Calu3 (cell line): ENCODE measurements at places on chromosomes 12 and 14. TPM values are rescaled to one million over a fixed set of nuclear protein-coding genes. Genes with fewer than 3 reads are reported as not detected.

GRCh38 chr12:57522887-57523705 lies 472 bp downstream of the MBD6 start:
- peaks cover 99% of the 10 kb centered on the region for H3K36me3 ChIP-seq
- peaks cover 47% of the 10 kb centered on the region for H3K4me1 ChIP-seq
- peak overlapping the region; percentile 88 for H3K27ac ChIP-seq
- H3K27me3 ChIP-seq = no peaks in the 10 kb centered on the region
- DNase-seq = no peak

Gene PAH
- 31.4 and 48.9 TPM in 2 replicates for total RNA-seq

Gene CABP1
- total RNA-seq = 0.14 and 0.98 TPM in 2 replicates

DNA sequence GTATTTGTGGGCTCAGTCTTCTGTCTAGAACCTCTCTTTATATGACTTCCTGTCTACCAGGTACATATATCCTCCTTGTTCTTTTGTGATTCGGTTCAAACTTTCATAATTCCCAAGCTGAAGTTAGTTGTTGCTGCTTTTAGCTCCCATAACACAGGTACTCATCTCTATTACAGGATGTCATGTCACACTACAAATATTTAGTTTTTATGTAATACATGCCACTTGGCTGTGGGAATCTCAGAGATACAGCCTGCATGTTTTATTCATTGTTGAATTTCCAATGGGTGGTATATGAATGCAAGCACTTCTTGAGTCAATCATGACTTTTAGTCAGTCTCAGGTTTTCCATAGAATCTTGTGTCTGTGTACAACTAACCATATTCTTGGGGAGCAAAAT lies 122.7 kb downstream of the SINHCAF start:
- peaks cover 17% of the 10 kb centered on the region for H3K36me3 ChIP-seq
- H3K27ac ChIP-seq = peak overlapping the region; percentile 81
- H3K4me1 ChIP-seq = peaks cover 53% of the 10 kb centered on the region
- no peak for DNase-seq
- no peaks in the 10 kb centered on the region for H3K27me3 ChIP-seq

DNA sequence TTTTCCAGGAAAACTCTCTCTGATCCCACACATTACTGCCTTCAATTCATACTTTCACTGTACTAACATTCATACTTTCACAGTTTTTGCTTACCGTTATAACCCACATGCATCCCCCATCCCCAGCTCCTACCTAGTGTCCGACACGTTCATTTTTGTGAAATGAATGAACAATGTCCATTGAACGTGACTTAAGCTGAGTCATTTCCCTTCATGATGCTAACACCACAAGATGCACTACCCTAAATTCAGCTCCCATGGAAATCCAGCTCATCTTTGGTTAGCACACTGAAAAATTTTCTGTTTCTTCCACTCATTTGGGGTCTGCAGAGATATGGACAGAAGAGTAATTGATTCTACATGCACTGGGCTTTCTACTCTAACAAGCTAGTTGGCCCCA lies 84.7 kb downstream of the GALNT4 start:
- no peak overlapping the region for H3K4me3 ChIP-seq
- H3K36me3 ChIP-seq = no peaks in the 10 kb centered on the region
- no peaks in the 10 kb centered on the region for H3K4me1 ChIP-seq
- H3K27me3 ChIP-seq = no peaks in the 10 kb centered on the region
- no peak overlapping the region for H3K27ac ChIP-seq
- no peak for DNase-seq

GRCh38 chr12:16473610-16474326 lies 126.3 kb downstream of the MGST1 start:
- no peak overlapping the region for H3K4me3 ChIP-seq
- no peak overlapping the region for H3K27ac ChIP-seq
- no peaks in the 10 kb centered on the region for H3K36me3 ChIP-seq
- DNase-seq = no peak
- no peaks in the 10 kb centered on the region for H3K27me3 ChIP-seq
- H3K4me1 ChIP-seq = no peaks in the 10 kb centered on the region

DNA sequence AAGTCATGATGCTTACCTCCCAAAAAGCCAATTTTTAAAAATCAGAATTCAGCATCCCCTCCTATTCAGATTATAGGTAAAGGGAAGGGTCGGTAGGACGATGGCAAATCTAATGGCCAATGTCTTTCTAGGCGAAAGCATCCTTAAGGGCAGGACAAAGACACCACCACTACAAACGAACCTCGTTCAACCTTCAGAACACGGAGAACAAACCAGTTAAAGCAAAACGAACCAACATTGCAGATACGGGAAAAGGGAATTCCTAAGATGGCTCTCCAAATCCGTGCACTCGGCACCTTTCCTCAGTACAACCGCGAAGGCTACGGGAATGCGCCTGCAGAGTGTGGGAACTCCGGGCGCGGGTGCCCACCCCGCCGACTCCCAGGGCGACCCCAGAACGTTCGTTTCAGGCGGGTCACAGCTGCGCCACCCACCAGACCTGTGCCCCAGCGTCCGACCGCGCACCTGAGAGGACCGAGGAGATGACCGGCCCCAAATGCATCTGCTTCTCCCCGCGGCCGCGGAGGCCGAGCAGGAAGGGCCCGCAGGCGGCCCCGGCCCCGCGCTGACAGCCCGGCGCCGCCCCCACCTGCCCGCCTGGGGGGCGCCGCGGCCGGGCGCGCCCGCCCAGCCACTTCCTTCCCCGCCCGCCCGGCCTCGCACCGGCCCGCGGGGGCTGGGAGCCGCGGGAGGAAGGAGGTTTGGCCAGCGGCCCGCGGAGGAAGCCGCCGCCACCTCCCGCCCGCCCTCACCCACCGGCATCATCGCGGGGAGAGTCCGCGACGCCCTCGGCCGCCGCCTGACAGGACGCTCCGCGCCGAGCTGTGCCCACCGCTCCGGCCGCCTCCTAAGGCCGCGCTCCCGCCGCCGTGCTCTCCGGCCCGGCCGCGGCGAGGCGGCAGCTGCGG lies 578 bp downstream of the PPP1R13B start:
- peak overlapping the region; percentile 81 for H3K4me3 ChIP-seq
- no peaks in the 10 kb centered on the region for H3K27me3 ChIP-seq
- DNase-seq = peak; percentile 18
- H3K36me3 ChIP-seq = peaks cover 27% of the 10 kb centered on the region

DNA sequence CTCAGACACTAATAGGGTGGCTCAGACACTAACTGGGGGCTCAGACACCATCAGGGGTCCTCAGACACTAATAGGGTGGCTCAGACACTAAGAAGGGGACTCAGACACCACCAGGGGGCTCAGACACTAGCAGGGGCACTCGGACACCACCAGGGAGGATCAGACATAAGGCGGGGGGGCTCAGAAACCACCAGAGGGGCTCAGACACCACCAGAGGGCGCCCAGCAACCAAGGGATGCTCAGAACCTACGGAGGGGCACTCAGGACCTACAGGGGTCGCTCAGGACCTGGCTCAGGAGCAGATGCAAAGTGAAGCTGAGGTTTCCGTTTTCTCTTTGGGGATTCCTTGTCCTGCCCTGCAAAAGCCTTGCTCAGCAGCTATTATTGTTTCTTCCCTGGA lies 448.5 kb downstream of the TMEM121 start:
- no peaks in the 10 kb centered on the region for H3K36me3 ChIP-seq
- H3K27ac ChIP-seq = no peak overlapping the region
- H3K4me1 ChIP-seq = no peaks in the 10 kb centered on the region
- H3K27me3 ChIP-seq = peaks cover 92% of the 10 kb centered on the region
- H3K4me3 ChIP-seq = no peak overlapping the region
- DNase-seq = peak; percentile 41

GRCh38 chr12:65596514-65597091 lies 227.7 kb upstream of the HMGA2 start:
- no peaks in the 10 kb centered on the region for H3K36me3 ChIP-seq
- H3K27ac ChIP-seq = peak overlapping the region; percentile 18
- DNase-seq = no peak
- peaks cover 49% of the 10 kb centered on the region for H3K4me1 ChIP-seq

Gene GPR68
- total RNA-seq = not detected in 2 replicates

Gene PLEKHG7
- 1.3 and 2.5 TPM in 2 replicates for total RNA-seq

DNA sequence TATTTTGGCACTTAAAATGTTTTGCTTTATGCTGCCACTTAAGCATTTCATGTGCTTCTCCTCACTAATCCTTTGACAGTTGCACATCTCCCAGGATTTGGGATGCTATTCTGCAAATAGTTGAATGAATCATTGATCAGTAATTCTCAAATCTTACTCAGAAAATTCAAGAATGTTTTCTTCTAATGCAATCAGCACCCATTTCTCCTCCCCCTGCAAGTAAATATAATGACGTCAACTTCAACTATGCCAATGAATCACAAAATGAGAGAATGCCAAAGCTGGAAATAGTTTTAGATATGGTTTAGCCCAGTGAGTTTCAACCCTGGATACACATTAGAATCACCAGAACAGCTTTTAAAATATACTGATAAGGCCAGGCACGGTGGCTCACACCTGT lies 2.1 kb upstream of the BLOC1S1 start:
- H3K27ac ChIP-seq = no peak overlapping the region
- no peak overlapping the region for H3K4me3 ChIP-seq
- peaks cover 37% of the 10 kb centered on the region for H3K4me1 ChIP-seq

Gene DDN
- 0.12 and 0.21 TPM in 2 replicates for total RNA-seq

DNA sequence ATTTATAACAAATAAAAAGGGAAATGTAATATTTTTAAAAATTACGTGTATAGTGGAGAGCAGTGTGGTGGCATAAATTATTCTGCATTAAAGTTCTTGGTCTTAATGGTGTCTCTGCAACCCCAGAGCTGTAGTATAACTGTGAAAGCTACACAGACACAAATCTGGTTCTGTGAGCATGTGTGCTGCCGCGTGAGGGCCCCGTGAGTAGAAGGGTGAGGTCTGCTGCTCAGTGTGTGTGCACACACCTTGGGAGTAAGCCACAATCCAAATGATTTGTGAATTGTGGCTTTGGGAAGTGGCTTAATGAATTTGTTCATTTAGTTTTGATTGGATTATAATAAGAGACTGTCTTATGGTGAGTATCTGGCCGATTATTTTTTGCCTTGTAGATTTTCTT lies 16.8 kb downstream of the PELI2 start:
- DNase-seq = no peak
- H3K27me3 ChIP-seq = no peaks in the 10 kb centered on the region
- H3K4me3 ChIP-seq = no peak overlapping the region
- H3K4me1 ChIP-seq = peaks cover 31% of the 10 kb centered on the region
- H3K36me3 ChIP-seq = peaks cover 4% of the 10 kb centered on the region

DNA sequence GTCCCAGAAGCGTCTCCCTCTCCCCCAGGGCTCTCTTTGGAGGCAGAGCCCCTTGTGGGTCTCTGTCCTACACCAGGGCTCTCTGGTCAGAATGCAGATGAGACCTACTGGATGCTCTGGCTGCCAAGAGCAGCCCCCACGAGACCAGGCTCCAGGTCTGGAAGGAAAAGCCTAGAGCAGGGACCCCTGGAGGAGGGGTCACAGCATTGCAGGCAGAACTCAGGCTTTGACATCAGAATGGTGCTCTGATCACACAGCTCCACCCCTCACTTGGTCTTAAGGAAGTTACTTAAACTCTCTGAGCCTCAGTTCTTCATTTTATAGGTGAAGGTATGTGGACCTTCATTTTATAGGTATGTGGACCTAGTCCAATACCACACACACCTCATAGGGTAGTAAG lies 83.1 kb downstream of the ARL6IP4 start:
- H3K27me3 ChIP-seq = no peaks in the 10 kb centered on the region
- H3K4me3 ChIP-seq = no peak overlapping the region
- H3K27ac ChIP-seq = no peak overlapping the region
- H3K36me3 ChIP-seq = no peaks in the 10 kb centered on the region
- peak; percentile 42 for DNase-seq
- peaks cover 17% of the 10 kb centered on the region for H3K4me1 ChIP-seq

DNA sequence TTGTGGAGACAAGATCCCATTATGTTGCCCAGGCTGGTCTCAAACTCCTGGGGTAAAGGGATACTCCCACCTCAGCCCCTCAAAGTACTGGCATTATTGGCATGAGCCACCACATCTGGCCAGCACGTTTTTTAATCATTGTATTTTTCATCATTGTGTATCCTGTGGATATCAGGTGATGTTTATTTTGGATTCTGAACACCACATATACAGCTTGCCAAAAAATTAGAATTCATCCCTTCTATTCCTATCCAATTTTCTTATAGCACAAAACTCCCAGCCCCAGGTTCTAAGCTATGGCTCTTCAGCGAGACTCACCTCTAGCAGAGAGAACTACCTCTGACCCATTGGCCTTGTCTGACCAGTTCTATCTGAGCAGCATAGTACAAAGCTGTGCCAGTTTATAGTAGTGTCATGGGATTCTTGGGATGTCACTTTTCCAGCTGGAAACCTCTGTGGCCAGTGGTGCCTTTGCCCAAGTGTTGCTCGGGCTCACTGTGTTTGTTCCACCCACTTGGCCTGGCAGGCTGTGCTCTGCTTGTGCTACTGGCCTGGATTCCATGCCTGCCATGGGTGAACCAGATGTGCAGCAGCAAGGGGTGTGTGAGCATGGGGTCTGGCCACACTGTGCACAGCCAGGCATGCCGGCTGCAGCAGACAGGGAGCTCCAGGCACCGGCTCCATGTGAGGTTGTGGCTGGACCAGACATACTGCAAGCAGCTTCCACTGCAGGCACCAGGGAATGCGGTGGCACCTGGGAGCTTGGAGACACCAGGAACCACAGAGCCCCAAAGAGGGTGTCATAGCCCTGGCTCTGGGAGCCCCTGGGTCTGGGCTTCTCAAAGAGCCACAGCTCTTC lies 37.2 kb downstream of the TIMELESS start:
- H3K36me3 ChIP-seq = peaks cover 14% of the 10 kb centered on the region
- no peak overlapping the region for H3K27ac ChIP-seq
- no peak for DNase-seq
- H3K27me3 ChIP-seq = no peaks in the 10 kb centered on the region
- no peak overlapping the region for H3K4me3 ChIP-seq
- H3K4me1 ChIP-seq = no peaks in the 10 kb centered on the region

DNA sequence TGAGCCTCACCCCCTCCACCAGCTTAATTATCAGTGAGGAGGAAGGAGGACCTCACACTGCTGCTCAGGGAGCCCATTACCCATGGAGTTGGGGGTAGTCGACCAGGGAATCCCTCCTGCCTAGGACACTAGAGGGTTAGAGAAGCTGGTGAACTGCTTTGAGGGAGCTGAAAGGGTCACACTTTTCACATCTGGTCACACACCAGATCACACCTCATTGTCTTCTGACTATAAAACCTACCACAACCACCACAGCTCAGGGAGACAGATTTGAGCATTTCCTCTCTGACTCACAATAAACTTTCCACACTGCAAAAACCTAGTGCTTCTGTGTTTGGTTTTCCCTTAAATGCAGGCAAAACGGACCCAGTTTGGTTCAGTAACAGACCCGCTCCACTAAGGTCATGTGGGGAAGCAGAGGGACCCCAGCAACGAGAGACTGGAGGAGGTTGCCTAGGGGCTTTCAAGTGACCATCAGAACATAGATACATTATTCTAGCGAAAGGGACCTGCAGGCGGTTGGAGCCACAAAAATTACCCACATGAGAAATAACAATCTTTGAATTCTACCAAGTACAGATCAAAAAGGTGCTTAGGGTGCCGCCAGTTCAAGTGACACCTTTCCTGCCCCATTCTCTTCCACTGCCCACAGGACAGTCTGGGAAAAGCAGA lies 151.4 kb upstream of the AVPR1A start:
- H3K4me3 ChIP-seq = no peak overlapping the region
- H3K36me3 ChIP-seq = no peaks in the 10 kb centered on the region
- no peak for DNase-seq
- no peak overlapping the region for H3K27ac ChIP-seq

- no peak overlapping the region for H3K4me3 ChIP-seq
- peaks cover 35% of the 10 kb centered on the region for H3K4me1 ChIP-seq
- DNase-seq = no peak
- H3K27ac ChIP-seq = no peak overlapping the region
Measured at GRCh38 chr12:12951504-12951903, 466 bp downstream of the GPRC5D start.

Gene OTX2
- total RNA-seq = not detected in 2 replicates

Gene PAN2
- total RNA-seq = 53.5 and 72.5 TPM in 2 replicates

Gene PSEN1
- 68.3 and 69.5 TPM in 2 replicates for total RNA-seq

- DNase-seq = no peak
- peaks cover 8% of the 10 kb centered on the region for H3K36me3 ChIP-seq
- no peak overlapping the region for H3K27ac ChIP-seq
Measured at GRCh38 chr12:25208554-25208953, 13.5 kb downstream of the ETFRF1 start.
